ENCODE measurements at places on chromosomes 2 and 18. TPM values are rescaled to one million over a fixed set of nuclear protein-coding genes. Genes with fewer than 3 reads are reported as not detected.

Gene FAM237A
- polyA plus RNA-seq: not detected

Gene CYP27A1
- not detected for polyA plus RNA-seq

Gene MEP1B
- polyA plus RNA-seq: not detected

DNA sequence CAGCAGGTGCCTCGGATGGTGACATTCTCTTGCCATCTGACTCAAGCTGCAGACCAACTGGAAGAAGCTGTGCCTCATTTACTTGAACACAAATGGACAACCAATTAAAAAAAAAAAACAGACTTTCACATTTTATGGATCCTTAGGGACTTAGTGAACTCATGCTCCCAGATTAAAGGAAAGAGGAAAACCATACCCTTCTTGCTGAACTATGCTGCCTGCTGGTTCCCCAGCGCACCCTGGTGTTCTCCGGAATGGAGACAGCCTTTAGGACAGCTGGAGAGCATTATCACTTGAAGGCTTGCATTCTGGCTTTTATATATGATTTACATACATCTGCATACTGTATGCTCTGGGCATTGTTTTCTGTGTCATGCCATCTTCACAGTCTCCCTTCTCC lies 370.7 kb downstream of the SLC4A3 start:
- DNase-seq: no peak

DNA sequence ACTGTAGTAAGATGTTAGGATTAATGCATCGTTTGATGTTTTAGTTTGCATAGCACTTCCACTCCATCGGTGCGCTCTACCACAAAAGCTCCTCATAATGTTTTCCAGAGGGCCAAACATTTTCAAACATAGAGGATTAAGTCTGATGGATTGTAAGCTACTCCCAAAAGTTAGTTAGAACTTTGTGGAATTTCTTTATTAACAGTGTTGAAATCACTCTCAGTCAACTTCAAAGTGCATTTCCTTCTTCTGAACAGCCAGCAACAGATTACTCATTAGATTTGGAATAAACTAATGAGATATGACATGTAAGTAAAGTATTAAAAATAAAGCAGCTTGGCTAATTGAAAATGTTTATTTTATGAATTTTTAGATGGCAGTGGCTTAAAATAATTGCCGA lies 30.1 kb upstream of the CTAGE1 start:
- no peak for DNase-seq

GRCh38 chr2:206936843-206937230 lies 2.5 kb upstream of the CPO start:
- no peak for DNase-seq

DNA sequence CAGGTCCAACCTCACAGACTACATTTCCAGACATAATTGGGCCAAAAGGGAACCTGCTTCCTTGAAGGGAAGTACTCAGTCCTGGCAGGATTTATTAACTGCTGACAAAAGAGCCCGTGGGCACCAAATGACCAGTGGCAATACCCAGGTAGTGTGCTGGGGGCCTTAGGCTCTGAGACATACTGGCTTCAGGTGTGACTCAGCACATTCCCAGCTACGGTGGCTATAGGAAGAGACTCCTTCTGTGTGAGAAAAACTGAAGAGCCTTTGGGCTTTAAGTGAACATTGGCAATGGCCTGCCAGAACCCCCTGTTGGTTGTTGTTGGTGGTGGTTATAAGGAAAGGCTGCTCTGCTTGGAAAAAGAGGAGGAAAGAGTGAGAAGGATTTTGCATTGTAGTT lies 401.8 kb downstream of the KCNJ3 start:
- DNase-seq: no peak

Data from CD4-positive, CD25-positive, alpha-beta regulatory T cell (primary cell).